PC-9 (cell line): ENCODE measurements at places on chromosomes 5 and 9.

- DNase-seq = no peak
Observed at GRCh38 chr9:27367921-27368315, 71.0 kb upstream of the EQTN start.

DNA sequence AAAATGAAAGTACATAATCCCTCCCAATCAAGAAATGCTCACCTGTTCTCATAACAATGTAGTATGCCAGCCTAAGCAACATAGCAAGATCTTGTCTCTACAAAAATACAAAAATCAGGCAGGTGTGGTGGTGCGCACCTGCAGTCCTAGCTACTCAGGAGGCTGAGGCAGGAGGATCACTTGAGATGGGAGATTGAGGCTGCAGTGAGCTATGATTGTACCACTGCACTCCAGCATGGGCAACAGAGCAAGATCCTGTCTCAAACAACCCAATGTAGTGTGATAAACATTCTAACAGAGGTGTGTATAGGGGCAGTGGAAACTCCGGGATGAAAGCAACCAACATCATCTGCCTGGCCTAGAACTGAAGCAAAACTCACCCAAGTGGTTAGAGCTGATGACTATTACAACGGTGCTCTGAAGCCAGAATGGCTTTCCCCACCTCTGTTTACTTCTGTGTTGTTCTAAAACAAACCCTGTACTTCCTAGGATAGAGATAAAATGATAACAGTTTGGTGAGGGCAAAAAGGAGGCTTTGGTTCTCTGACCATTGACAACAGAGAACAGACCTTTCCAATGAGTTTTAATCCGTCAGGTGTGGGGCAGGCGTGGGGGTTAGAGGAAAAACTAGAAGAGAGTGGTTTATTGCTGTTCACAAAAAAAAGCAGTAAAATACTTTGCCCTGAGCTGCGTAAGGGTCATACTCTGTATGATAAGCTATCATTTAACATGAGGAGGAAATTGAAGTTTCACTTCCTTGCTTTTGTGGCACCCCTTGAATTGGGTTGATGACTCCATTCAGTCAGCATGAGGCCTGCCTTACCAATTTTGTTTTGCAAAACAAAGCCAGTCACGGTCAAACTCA lies 18.9 kb downstream of the WNT8A start:
- no peak for DNase-seq

DNA sequence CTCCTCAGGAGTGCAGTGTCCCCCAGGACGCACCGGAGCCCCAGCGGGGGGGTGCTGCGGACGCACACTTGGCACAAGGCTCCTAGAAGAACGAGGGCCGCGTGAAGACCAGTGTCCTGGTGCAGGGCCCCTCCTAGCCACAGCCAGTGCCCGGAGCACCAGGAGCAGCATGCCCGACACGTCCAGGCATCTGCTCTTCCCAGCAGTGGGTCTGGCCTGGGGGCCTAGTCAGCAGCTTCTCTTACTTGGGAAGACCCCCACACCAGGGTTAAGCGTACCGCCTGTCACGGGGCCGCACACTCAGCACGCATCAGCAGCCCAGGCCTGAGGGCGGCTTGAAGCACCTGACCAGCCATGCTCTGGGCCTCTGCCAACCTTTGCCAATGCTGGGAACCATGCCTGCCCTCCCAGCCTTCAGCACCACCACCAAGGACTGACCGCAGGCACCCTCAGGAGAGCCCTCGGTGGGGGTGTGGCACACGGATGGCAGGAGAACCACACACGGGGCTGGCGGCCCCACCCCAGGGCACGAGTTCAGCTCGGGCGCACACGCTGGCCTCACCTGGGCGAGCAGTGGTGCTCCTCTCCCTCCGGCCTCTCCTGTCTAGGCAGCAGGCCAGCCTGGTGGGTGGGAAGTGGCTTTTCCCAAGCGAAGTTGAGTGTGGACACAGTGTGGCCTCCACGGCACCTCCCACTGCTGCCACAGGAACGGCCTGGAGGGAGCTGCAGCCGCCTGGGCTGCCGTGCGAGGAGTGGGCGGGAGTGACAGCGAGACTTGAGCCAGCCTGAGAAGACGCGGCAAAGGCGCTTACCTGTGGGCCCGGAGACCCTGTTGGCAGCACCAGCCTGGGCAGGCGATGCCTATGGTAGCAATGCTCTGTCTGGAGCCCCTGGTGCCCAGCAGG lies 12.0 kb upstream of the AJM1 start:
- DNase-seq = no peak

- DNase-seq = no peak
Observed at GRCh38 chr5:176533894-176534611, 3.1 kb downstream of the RNF44 start.

DNA sequence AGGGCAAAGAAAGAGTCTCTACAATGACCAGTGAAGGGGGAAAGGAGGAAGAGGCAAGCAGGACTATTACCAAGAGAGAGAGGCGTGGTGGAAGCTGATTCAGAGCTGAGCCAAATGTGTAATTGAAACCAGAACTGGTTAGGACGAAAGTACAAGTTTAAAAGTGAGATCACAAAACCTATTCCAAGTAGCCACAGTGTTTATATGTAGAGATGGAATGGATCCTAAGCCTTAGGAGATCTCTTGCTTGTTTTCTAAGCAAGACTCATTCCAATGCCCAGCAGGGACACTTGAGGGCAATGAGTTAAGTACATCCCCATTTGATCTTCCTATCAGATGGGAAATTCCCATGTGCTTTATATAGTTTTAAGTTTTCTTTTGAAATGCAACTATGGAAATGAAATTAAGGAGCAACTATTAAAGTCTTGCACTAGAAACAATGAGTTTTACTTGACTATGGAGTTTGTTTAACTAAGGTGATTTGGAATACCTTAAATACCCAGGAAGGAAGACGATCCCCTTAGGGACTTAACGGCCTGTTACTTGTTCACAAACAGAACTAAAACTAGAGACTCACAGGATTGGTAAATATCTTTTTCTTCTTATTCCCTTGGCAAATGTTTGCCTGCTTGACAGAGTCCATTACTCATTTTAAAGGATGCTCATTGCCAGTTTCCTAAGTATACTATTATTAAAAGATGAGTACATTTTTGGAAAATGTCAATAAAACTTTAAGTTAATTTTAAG lies 51.1 kb upstream of the SNX2 start:
- no peak for DNase-seq

- DNase-seq = no peak
Observed at GRCh38 chr9:114000063-114000454, 78.0 kb downstream of the AMBP start.

- no peak for DNase-seq
Observed at GRCh38 chr5:143524338-143524945, 121.0 kb upstream of the NR3C1 start.

GRCh38 chr5:81848362-81848880 lies 97.5 kb upstream of the SSBP2 start:
- no peak for DNase-seq

DNA sequence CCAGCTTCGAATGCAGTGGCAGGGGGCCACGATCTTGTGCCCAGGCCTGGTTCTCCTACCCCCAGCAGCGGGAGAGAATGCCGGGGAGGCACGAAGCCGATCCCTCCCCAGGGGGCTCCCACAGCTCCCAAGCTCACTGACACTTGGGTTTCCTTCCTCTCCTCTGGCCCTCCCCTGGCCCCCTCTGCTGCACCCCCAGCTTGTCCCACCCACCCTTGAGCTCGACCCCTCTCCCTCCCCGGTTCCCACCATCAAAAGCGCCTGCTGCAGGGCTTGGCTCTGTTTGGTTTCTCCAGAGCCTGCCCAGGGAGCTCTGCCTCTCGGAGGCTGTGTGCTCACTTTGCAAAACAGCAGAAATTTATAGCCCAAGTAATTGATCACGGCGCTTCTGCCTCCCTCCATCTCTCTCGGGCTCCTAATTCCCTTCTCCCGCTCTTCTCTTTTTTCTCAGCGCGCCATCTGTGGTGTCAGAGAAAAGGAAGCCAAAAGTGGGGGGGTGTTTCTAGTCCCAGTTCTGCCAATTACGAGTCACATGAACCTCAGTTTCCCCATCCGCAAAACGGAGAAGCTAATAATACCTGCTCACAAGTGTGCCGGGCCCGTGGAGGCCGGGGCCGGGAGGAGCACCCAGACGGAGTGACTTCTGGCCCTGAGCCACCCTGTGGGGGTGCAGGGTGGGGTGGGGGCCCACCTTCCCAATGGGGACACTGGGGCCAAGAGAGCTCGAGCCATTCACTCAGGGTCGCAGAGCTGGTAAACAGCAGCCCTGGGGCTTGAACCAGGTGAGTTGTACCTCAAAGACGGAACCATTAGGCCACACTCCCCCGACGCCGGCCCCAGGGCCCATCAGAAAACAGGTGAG lies 141.2 kb upstream of the IER5L start:
- no peak for DNase-seq

GRCh38 chr9:35431467-35431866 lies 58.4 kb upstream of the RUSC2 start:
- DNase-seq = no peak

DNA sequence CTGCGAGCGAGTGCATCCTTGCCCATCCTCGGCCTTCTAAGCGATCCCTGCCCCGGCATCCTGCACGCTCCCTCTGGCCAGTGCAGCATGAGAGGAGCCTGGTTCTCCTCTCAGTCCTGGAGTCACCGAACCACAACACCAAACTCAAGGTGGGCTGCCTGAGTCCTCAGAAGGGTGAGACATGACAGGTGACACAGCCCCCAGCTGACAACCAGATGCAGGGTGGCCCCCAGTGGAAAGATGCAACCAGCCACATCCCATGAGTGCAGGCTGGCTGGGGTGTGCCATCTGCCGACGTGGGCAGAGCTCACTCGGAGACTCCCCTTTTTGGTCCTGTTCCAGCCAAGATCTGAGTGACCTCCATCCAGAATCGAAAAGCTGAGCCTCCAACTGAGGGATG lies 58.4 kb downstream of the COL23A1 start:
- no peak for DNase-seq

GRCh38 chr9:74609671-74610405 lies 112.7 kb downstream of the RORB start:
- no peak for DNase-seq

DNA sequence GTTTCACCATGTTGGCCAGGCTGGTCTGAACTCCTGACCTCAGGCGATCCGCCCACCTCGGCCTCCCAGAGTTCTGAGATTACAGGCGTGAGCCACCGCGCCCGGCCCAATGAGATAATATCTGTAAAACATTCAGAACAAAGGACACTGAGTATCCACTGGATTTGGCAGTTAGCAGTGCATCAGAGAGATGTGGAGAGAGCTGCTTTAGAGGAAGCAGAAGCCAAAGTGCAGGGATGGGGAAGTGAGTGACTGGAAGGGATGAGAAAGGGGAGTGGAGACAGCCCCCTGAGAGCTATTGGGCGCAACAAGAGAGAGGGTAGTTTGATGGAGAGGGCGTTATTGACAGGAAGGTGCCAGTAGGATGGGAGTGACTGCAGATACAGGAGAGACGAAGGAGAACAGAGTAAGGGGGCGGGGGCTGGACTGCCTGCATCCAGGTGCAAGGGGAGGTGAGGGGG lies 157.5 kb upstream of the SHB start:
- peak; percentile 70 for DNase-seq

DNA sequence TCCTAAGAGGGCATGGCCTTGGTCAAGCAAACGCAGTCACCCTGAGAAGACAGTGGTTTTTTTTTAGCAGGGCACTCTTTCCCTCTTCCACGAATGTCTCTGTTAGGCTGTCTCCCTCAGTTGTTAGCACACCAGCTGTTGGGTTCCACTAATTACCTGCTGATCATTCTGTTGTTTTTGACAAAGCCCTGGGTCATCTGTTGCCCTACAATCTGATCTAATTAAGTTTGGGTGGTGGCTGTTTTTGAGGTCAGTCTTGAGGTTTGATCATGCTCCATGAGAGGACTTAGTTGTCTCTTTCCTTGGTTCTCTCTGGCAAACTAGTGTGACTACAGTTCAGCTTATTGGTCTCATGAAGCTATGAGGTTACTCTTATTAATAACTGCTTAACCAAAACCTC lies 5.0 kb upstream of the PTPDC1 start:
- no peak for DNase-seq

DNA sequence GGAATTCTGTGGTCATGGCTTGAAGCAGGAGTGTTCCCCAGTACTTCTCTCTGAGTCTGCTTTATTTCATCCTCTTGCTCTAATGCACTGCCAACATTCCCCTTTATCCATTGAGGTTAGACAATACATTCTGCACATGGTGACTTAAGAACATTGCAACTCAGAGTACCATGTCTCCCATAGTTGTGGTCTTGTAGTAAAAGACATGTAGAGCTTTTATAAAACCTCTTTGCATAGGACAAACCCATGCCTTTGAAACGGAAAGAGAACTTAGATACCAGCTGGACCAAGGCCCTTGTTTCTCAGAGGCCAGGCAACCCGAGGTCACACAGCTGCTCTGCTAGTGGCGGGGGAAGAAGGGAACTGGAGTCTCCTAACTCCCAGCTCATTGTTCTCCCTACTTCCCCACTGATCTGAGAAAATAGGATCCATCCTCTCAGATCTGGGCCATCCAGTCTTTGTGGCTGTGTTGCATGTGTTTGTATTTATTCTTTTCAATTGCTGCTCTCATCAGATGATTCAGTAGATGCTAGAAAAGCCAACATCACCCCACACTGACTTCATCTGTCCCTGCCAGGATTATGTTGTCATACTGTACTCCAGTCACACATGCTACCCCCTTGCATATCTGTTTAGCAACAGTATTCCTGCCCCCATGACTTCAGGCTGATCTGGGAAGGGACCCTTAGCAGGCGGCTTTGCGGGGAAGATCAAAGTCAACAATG lies 236.9 kb downstream of the SAXO1 start:
- no peak for DNase-seq

GRCh38 chr5:63025679-63026078 lies 447.1 kb downstream of the LRRC70 start:
- no peak for DNase-seq

DNA sequence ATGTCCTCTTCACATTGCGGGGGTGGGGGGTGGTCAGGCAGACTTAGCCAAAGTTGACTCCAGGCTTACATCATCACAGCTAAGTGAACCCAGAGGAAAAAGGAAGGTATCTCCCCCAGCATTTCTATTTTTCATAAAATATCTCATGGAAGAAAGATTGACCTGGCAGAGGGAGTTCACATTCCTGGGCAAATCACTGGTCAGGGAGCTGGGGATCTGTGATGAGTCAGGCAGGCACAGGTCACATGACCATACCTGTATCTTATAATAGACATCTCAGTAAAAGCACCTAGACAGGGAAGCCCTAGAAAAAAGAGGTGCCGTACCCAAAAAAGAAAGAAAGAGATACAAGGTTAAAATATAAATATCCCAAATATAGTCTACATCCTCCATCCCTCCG lies 57.3 kb upstream of the WWC1 start:
- DNase-seq = peak; percentile 8
